ENCODE measurements at places on chromosomes 11 and 22.

GRCh38 chr22:28424427-28425080 is 255.1 kb downstream of the TTC28 start:
- peak; percentile 85 for DNase-seq

- DNase-seq = no peak
These were observed 75.6 kb upstream of the MYOD1 start for GRCh38 chr11:17643506-17644405.

DNA sequence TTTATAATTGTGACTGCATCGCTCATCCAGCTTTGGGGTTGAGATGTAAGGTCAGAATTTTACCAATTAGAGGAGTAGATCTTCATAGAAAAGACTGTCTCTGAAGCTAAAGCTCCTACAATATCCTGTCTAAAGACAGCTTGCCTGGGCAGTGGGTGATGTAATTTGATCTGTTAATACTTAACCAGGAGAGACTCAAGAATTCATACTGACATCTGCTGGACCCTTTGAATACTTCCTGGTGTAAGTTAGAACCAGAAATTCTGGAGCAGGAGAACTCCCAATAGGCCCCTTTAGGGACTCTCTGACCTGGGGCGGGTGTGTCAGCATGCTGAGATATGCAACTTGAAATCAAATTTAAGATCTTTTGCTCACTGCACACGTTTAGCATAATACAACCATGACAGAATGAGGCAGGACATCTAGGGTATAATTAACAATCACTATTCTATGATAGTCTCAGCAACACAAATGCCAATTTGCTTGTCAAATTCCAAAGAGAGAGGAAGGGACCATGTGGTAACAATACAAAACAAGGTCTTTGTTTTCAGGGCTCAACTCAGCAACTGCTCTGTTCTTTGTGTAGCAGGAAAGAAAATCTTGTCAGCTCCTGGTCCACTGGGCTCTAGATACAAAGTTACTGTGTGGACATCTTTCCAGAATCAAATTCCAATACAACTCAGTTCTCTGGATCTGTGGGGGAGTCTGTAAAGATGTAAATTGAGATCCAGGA is 143.9 kb downstream of the INSC start:
- peak; percentile 17 for DNase-seq

DNA sequence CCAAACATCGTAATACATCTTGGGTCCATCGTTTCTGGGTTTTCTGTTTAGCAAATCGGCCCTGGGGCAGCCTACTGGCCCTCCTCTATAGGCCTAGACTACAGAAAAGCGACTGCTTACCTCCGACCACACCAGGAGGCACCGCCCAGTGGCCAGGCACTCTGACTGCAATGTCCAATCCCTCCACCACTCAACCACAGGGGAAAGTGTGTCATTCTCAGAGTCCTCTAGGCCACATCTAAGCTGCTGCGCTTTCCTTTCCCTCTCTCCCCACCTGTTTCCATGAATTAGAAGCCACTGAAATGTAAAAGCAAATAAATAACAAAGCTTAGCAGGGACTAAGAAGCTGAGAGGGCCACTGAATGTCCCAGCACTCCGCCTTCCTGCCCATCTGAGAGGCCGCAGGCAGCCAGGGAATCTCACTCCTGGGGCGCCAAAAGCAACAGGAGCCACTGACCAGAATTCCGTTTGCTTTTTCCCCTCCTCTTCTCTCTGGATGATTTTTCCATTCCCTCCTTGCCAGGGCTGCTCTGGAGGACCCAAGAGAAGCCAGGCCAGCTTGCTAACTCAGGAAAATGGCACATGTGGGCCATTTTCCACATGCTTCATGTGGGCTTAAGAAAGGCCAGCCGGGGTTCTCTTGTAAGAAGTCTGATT is 50.1 kb upstream of the FLI1 start:
- no peak for DNase-seq
